Heart left ventricle (tissue), 16 donors: ENCODE measurements at places on chromosomes 6 and 20. TPM values are rescaled to one million over a fixed set of nuclear protein-coding genes. Genes with fewer than 3 reads are reported as not detected.

The STX11 gene
- total RNA-seq, result 18.3 TPM

The LYRM4 gene
- total RNA-seq, result 19.6 TPM

DNA sequence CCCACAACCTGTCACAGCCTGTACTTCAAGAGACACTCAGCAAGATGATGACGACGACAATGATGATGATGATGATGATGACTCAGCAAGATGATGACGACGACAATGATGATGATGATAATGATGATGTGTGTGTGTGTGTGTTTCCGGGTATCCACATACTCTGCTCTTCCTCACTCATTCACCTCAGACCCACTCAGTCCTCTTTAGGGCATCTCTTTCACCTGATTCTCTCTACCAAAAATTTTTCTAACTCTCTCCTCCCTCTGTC, 1.2 kb upstream of the EIF6 start:
- no peak for DNase-seq

GRCh38 chr6:8526624-8527023, 91.3 kb upstream of the SLC35B3 start:
- DNase-seq, result no peak

DNA sequence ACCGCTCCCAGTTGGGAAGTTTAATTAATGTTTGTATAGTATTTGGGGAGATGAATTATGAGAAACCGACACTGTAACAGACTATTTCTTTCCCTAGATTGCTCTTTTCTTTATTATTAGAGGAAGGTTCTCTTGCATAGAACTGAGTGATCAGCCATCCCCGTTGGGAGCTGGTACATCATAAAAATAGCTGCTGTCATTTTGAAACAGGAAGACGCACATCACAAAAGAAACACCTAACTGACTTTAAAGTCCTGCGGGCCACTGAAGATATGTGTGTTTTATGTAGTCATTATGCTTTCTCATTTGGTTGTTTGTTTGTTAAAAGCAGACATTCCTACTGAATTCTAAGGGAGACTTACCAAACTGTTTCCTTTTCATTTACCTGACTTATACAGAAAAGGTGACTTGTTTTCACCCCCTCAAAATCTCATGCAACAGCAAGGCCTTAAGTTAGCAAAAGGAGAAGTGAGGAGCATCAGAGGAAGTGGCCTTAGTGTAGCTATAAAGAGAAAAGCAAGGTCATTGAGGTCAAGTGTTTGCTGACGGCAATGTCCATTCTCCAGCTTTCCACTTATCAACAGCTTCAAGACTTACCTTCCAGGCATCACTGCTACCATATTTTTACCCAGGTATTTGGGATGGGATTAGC, 91.0 kb downstream of the PKHD1 start:
- no peak for DNase-seq

GRCh38 chr6:141513830-141514229, 618.9 kb upstream of the GJE1 start:
- DNase-seq, result no peak

- DNase-seq, result no peak
These were observed 82.1 kb downstream of the PHIP start for GRCh38 chr6:78995946-78996345.
